ENCODE measurements at places on chromosomes 1 and 21.

GRCh38 chr1:97553971-97554370 lies 366.9 kb downstream of the DPYD start:
- no peak for DNase-seq

DNA sequence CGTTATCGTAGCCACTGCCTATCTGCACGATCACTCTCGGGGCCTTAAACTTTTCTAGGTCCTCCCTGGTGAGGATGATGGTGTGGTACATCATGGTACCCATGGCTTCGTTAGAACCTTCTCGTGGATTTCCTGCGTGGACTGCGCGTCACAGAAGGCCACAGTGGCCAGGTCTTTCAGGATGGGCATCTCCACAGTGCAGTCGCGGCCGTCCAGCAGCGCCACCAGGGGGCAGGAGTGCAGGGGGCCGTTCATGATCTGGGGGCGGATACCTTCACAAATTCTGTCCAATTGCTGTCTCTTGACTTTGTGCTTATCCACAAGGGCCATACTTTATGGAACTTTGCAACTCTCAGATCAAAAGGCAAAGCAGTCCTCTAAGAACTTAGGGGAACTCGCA lies 69.6 kb downstream of the WLS start:
- no peak for DNase-seq

- peak; percentile 72 for DNase-seq
These were observed at the start of gene KIAA0319L for GRCh38 chr1:35557118-35557610. Gene KIAA0319L (minus strand): TSS chr1:35557403. CDS start chr1:35554491, 2,912 bp downstream.

DNA sequence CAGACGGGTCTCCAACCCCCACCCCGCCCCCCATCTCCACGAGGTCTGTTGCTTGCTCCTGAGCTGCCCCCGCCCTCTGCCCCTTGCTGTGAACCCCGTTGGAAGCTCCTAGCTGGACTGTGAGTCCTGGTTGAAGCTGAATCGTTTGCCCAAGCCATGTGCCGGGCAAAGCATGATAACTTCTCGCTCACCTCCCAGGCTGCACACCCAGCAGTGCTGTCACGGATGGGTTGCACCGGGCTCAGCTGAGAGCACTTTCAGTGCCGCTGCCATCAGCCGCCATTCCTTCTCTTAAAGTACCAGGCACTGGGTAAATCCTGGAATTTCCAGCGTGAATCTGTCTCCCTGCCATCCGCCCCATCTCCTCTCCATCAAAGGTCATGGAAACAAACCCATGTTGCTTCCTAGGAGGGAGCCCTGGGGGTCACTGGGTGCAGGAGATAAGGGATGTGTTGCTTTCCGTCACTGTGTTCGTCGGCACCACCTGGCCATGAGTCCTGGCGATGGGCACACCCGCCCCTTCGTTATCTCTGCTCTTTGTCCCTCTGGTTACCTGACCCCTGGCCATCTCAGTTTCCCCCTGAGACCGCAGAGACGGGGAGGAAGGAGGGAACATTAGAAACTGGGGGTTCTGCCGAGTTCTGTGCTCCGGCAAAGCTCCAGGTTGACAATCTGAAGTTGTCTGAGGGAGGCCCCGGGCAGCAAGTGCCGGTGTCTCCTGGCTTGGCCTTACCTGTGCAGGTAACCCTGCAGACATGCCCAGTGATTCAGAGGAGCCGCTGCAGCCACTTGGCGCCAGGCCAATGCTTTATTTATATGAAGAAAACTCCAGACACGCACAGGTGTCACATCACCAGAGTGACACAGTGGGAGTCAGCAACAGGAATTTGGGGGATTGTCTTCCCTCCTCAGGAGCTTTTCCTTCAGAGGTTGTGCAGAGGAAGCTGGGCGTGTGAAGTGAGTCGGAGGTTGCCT lies 2.7 kb downstream of the PDE9A start:
- DNase-seq = no peak

GRCh38 chr21:45473496-45474322 lies 68.5 kb downstream of the SLC19A1 start:
- DNase-seq = no peak
